ENCODE measurements at places on chromosomes 7 and 10. TPM values are rescaled to one million over a fixed set of nuclear protein-coding genes. Genes with fewer than 3 reads are reported as not detected.
A peak's percentile ranks its signal among the peaks of the same experiment; 100 is the strongest.

GNGT1 gene
- 0.61 TPM for total RNA-seq

MCM10 gene
- total RNA-seq, result 9.8 TPM

OR2A5 gene
- total RNA-seq, result not detected

BTBD16 gene
- 0.45 TPM for total RNA-seq

RPEL1 gene
- total RNA-seq, result 0.17 TPM

LMTK2 gene
- 12.0 TPM for total RNA-seq

ADAP1 gene
- total RNA-seq, result 10.0 TPM

- DNase-seq, result no peak
These were observed 168.2 kb downstream of the SH3PXD2A start for GRCh38 chr10:103687172-103687571.

DNA sequence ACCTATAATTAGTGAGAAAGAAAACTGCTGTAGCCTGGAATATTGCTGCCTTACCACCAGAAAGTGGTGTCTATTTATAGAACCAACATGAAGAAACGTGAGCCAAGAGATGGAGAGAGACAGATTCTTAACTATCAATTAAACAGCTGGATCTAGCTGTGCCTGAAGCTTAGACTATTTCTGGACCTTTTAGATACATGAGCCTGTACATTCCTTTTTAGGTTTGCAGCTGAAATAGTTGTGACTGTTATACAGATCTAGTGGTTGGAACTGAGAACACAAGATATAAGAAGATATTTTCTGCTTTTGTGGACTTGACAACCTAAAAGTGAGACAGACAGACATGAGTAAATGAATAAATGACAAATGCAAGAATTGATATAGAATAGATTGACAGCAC is 73.4 kb downstream of the CDK14 start:
- no peak for DNase-seq

DNA sequence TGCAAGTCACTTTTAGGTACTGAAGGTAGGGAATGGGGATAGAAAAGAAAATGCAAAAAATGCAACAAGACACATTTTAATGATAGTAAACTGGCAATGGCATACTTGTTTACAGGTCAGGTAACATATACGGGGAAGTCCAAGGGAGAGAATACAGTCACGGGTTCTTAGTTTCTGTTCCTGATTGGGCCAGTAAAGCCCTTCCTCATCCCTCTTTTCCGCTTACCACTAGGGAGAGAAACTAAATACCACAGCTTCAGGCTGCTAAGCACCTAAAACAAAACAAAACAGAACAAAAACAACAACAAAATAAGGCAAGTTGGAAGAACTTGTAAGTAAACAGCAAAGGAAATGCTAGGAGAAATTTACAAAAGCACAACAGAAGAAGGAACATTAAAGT is 65.2 kb upstream of the OGDHL start:
- DNase-seq, result no peak

- DNase-seq, result peak; percentile 37
These were observed 184.5 kb upstream of the PHF14 start for GRCh38 chr7:10789170-10789569.

GRCh38 chr10:116139886-116140285 is 133.1 kb downstream of the GFRA1 start:
- no peak for DNase-seq

- no peak for DNase-seq
These were observed 127.8 kb downstream of the ICA1 start for GRCh38 chr7:8134089-8134733.

GRCh38 chr7:44433255-44434022 is 57.0 kb downstream of the NUDCD3 start:
- DNase-seq, result no peak

GRCh38 chr10:117956972-117957371 is 89.8 kb downstream of the RAB11FIP2 start:
- no peak for DNase-seq

DNA sequence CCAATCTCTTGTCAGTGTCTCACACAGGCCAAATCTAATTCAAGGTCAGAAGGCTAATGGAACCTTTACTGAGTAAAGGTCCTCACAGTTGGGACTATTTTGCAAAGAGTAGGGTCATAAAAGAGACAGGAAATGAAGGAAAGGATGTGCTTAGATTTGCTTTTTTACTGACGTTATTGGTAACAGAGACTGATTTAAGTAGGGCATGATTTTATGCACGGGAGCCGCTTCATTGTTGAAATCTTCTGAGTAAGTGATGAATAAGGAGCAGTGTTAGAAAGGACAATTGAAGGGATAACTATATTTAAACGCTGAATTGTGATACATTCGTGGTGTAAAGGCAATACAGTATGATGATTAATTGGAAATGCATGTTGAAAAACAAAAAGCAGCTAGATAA is 261.5 kb downstream of the MALRD1 start:
- no peak for DNase-seq

DNA sequence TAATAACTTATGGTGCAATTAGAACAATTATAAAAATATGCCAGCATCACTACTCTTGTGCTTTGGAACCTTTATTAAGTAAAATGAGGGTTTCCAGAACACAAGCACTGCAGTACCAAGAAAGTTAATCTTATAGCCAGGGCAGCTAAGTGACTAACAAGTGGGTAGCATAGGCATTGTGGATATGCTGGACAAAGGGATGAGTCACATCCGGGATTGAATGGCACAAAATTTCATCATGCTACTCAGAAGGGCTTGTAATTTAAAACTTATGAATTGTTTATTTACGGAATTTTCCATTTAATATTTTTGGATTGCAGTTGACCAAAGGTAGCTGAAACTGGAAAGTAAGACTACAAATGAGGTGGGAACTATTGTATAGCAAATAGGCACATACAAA is 250.6 kb downstream of the C7orf25 start:
- DNase-seq, result peak; percentile 31

DNA sequence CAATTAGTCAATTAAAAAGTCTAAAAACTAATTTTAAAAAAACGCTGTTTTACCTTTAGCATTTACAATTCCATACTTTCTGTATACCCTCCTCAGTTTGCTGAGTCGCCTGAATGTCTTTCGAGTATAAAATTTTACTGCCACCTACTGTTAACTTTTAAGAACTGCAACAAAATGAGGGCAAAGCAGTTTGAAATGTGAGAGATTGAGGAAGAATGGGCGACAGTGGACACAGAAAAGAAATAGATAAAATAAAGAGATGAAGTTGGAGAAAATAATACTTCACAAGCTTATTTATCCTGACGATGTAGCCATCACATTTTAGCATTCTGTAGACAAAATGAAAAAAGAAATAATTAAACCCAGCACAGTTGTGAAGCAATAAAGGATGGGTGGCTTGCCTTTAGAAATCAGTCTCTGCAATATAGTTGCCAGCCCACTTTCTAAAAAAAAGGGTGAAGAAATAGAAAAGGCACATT is 110.8 kb upstream of the PTN start:
- DNase-seq, result peak; percentile 49

GRCh38 chr7:111642373-111642772 is 80.1 kb upstream of the IMMP2L start:
- DNase-seq, result no peak

DNA sequence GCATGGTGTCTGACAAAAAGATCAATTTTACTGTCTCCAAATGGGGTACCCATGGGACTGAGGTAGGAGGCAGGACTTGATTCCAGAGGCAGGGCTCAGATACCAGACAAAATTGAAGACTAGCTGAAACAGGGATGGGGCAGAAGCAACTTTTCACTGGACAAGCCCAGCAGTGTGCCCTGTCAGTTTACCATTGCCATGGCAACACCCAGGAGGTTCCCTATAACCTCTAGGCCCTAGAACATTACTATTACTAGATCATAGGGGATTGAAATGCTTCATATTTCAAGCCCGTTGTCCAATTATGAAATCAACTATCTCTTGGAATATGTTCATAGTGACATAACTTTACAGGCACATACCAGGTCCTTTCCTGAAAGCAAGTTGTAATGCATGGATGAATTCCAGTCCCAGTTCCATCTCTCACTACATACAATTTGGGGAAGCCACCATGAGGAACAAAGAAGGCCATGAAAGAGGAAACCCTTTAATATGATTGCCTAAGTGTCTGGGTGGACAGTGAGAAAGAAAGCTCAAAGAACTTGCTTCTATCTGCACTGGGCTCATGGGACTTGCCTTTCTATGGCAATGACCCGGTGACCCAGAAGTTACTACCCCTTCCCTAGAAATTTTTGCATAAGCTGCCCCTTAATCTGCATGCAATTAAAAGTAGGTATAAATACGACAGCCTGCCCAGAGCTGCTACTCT is 557.9 kb downstream of the KCNMA1 start:
- no peak for DNase-seq

DNA sequence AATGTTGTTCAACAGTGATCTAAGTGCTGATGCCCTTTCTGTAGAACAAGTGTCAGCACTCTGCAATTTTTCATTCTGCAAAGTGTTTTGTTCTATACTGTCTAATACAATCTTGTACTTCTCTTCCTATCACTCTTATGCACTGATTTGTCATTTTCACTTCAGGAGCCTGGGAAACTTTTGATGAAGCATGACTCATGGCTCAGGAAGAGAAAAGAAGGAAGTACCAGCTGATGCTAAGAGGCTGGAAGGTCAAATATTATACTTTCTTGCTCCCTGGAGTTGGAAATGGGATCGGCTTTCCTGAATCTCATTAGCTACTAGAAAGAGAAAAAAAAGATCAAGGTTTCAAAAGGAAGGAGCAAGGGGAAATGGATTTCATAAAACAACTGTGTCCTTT is 45.8 kb downstream of the DGKI start:
- DNase-seq, result no peak

DNA sequence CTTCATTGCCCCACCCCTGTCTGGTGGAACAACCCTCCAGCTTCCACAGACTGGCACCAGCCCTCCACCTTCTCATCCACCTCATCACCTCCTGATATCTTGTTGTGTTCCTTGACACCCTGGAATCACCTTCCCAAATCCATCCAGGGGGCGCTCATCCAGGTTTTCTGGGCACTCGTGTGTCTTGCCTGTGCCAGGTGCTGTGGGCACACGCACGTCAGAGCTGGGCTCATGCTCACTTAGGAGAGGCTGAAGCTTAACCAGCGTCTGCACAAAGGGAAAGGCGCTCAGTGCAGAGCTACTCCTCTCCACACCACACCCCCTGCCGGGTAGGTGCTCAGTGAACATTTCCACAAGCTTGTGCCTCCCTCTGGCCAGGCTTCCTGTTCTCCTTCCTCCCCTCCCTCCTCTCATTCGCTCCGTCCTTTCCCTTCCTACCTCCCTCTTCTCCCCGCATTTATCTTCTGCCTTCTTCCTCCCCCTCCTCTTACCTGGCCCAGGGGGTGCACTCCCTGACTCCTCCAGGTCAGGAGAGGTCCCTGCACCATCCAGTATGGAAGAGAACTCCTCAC is 4.8 kb downstream of the ADCYAP1R1 start:
- no peak for DNase-seq

- no peak for DNase-seq
These were observed 336.0 kb downstream of the GLRX3 start for GRCh38 chr10:130472236-130472635.
